ENCODE measurements at places on chromosomes 12 and 14.

DNA sequence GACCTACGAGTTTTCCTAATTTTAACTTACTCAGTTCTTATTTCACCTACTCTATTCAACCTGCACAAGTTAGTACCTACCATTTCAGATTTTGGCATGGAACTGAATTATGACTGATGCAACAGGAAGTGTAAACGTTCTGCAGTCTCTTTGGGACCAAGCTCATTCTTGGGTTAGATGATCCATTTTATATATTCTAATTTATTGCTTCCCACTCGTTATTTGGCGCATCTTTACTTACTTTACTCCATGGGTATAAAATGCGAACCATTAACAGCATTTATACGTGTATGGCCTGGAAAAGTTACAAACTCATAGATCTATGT is 1.0 kb upstream of the EML1 start:
- no peak for DNase-seq

DNA sequence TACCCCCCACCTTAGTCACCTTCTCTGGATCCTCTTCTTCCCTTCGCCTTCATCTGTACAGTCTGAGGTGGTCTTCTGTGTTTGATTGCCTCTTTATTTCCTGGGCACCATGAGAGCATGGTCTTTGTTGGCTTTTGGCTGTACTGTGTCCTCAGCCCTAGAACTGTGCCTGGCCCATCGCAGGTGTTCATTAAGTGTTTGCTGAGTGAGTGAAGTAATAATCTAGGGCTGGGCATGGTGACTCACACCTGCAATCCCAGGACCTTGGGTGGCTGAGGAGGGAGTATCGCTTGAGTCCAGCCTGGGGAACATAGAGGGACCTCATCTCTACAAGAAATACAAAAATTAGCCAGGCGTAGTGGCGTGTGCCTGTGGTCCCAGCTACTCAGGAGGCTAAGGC is 13.9 kb downstream of the ALDH2 start:
- no peak for DNase-seq

GRCh38 chr12:96719660-96720362 is 187.2 kb upstream of the NEDD1 start:
- peak; percentile 21 for DNase-seq

DNA sequence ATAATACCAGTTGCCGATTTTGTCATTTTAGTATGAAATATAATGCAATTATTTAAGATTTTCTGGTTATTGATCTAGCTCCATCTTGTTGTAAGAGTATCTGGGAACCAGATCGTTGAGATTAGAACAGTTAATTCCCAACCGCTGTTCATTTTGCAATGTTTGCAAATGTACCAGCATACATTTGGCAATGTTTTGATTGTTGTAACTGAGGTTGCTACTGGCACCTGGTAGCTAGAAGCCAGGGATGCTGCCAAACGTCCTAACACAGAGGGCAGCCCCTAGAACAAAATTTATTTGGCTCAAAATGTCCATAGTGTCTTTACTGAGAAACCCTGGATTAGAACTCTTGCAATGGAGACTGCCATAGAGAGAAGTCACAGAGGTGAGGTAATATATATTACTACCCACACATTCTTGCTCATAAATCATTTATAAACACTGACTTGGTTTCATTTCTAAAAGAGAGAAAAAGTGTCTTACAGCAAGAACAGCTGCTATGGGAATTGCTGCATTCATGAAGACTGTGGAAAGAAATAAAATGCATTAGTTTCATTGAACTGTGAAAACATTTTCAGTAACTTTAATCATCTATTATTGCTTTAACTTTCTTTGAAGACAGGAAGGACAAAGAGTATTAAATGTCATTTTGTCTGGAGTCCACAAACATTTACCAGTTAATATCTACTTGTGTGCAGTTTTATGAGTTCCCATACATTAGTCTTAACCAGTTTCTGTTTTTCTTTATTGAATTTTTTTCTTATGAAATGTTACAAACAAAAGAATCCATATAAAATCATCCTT is 46.2 kb downstream of the ABCC9 start:
- no peak for DNase-seq

GRCh38 chr12:13583630-13584029 is 387.1 kb downstream of the EMP1 start:
- DNase-seq, result no peak

All from T47D (cell line).